ENCODE measurements at places on chromosomes 5 and 9. TPM values are rescaled to one million over a fixed set of nuclear protein-coding genes. Genes with fewer than 3 reads are reported as not detected.

DNA sequence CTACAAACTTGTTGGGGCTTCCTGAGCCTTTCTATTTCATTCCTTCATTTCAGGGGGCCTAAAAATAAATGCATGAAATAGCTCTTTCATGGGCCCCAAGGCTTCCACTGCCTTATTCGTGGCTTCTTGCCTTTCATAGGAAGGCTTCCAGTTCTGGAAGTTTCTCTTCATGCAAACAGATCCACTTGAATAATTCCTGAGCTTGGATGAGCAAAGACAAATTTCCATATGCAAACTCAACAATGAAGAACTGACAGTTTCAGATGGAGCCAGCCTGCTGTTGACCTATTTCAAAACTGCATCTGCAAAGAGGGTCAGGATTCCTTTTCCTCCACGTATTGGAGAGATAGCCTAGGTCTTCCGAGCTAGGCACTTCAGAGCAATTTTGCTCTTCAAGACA is 142.1 kb downstream of the MLLT3 start:
- H3K4me1 ChIP-seq, result peaks cover 35% of the 10 kb centered on the region
- DNase-seq, result no peak
- H3K27ac ChIP-seq, result no peak overlapping the region
- H3K27me3 ChIP-seq, result no peaks in the 10 kb centered on the region

DNA sequence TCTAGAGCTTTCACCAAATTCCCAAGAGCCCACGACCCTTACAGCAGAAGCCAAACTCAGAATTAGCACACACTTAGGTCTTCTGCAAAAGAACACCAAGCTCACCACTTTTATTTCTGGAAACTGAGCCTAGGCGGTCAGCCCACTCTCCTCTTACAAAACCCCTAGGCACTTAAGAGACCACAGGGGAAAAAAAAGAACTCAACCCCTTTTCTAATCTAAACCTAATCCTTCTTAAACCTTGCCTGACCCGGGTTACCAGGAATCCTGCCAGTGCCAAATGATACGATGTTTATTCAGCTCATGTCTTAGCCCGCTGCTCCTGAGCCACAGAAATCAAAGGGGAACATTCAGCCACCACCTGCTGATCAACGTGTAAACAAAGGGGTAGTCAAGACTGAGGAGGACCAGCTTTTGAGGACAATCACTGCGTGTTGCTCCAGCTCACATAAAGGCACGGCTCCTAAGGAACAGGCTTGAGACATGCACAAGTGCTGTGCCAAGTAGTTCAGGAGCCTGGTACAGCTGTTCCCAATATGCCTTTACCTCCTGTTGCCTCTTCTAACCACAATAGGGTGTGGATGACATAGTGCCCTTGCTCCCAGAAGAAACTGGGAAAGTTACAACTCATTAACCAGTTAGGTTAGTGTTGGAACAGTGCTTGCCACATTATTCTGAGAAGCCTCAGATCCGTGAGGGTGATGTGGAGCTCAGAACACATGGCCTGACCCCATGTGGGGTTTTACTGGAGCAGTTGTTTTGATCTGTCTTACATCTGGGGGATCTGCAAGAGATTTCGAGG is 49.3 kb downstream of the ZFAND5 start:
- H3K4me1 ChIP-seq, result peaks cover 38% of the 10 kb centered on the region
- H3K27ac ChIP-seq, result peak overlapping the region; percentile 77
- H3K4me3 ChIP-seq, result peak overlapping the region; percentile 26

DNA sequence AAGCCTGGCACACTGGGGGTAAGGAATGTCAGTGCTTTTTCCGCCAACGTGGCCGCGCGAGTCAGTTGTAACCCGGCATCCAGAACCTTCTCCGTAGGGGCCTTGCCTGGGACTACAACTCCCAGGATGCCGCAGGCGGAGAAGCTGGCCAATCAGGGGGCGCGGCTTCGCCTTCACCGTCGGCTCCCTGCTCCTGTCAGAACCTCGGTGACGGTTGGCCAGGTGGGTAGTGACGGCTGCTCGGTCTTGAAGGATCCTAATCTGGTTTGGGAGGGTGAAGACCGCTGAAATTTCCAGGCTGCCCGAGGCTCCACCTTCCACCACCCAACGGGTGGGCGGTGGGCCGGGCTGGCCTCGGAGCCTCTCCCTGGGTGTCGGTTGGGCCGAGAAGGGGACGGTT is at the start of gene C5orf58:
Gene C5orf58, plus strand, starts transcription at position 200 of the 400 bp plus-strand sequence. CDS start 1,992 bp downstream, outside the sequence.
- no peaks in the 10 kb centered on the region for H3K27me3 ChIP-seq
- no peak within 1 kb of the TSS for H3K4me3 ChIP-seq
- no peaks in the 10 kb centered on the region for H3K36me3 ChIP-seq
- H3K27ac ChIP-seq, result no peak within 1 kb of the TSS

- no peak for DNase-seq
- no peaks in the 10 kb centered on the region for H3K27me3 ChIP-seq
- no peak overlapping the region for H3K4me3 ChIP-seq
Observed at GRCh38 chr5:151056379-151057325, 24.2 kb downstream of the TNIP1 start.

GRCh38 chr5:112419986-112420864 is 1.1 kb upstream of the EPB41L4A start:
- H3K4me3 ChIP-seq, result peak overlapping the region; percentile 80
- no peaks in the 10 kb centered on the region for H3K36me3 ChIP-seq
- peaks cover 10% of the 10 kb centered on the region for H3K4me1 ChIP-seq
- peaks cover 4% of the 10 kb centered on the region for H3K27me3 ChIP-seq
- peak overlapping the region; percentile 70 for H3K27ac ChIP-seq

GRCh38 chr5:179916523-179916922 is 8.8 kb upstream of the TBC1D9B start:
- no peaks in the 10 kb centered on the region for H3K27me3 ChIP-seq
- no peaks in the 10 kb centered on the region for H3K4me1 ChIP-seq
- DNase-seq, result no peak
- H3K4me3 ChIP-seq, result no peak overlapping the region

GRCh38 chr9:131747352-131747751 is 7.5 kb upstream of the RAPGEF1 start:
- no peaks in the 10 kb centered on the region for H3K4me1 ChIP-seq
- no peaks in the 10 kb centered on the region for H3K36me3 ChIP-seq
- DNase-seq, result no peak
- no peaks in the 10 kb centered on the region for H3K27me3 ChIP-seq

DNA sequence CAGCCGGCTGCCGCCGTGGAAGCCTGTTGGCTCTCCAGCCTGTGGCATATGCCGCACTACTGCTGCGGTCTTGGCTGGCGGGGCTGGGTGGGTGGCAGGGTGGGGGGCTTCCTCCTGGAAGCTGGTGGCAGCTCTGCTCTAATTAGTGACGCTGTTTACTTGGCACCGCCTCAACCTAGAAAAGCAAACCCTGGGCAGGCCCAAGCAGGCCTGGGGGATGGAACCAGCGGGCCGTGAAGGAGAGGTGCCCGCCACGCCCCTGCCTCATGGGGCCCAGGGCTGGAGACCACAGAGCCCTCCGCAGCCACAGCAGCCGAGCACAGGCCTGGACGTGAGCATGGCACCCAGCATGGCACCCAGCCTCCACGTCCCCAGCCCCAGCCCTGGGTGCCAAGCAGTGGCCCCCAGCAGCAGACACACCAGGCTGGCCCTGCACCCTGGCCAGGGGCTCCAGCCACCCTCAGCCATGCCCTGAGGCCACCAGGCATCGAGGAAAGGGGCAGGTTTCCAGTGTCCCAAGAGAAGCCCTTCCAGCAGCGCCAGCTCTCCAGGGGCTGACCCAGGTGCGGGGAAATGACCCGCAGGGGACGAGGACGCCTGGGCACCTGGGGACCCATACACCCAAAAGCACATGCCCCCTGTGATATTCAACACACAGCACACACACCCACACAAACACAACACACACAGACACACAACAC is 5.4 kb upstream of the CCDC187 start:
- no peak for DNase-seq
- H3K36me3 ChIP-seq, result no peaks in the 10 kb centered on the region
- H3K27ac ChIP-seq, result no peak overlapping the region
- H3K4me1 ChIP-seq, result no peaks in the 10 kb centered on the region

DNA sequence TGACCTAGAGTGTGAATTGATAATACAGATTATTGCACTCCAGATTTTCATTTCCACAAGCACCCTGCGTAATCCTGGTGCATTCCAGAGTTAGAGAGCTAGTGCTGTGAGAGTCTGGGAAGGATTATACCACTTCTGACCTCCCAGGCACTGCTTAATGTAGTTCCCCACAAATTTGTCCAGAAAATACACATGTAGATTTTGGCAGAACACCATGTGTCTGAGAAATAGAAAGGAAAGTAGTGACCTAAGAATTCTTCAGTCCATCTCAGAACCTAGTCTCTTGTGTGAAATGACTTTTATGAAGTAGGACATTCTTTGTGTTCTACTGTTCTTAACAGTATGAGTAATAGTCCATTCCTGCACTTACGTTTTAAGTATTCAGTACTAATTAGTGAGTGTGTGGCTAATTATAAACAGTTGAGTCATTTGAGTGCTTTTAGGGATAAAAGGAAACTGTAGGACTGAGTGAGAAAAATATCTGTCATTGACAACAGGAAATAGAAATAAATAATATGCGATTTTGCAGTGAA is 27.8 kb upstream of the PTPDC1 start:
- H3K4me3 ChIP-seq, result no peak overlapping the region
- H3K4me1 ChIP-seq, result no peaks in the 10 kb centered on the region
- H3K36me3 ChIP-seq, result no peaks in the 10 kb centered on the region
- no peaks in the 10 kb centered on the region for H3K27me3 ChIP-seq
- peak overlapping the region; percentile 46 for H3K27ac ChIP-seq
- no peak for DNase-seq

- H3K4me1 ChIP-seq, result no peaks in the 10 kb centered on the region
- no peak overlapping the region for H3K27ac ChIP-seq
- DNase-seq, result no peak
Observed at GRCh38 chr9:112080831-112081542, 94.1 kb downstream of the SUSD1 start.

- no peaks in the 10 kb centered on the region for H3K36me3 ChIP-seq
- no peaks in the 10 kb centered on the region for H3K27me3 ChIP-seq
Observed at GRCh38 chr5:137398154-137398553, 101.0 kb downstream of the SPOCK1 start.

- no peaks in the 10 kb centered on the region for H3K27me3 ChIP-seq
- no peak for DNase-seq
- H3K36me3 ChIP-seq, result no peaks in the 10 kb centered on the region
Observed at GRCh38 chr5:97192580-97193354, 9.7 kb upstream of the RIOK2 start.

DNA sequence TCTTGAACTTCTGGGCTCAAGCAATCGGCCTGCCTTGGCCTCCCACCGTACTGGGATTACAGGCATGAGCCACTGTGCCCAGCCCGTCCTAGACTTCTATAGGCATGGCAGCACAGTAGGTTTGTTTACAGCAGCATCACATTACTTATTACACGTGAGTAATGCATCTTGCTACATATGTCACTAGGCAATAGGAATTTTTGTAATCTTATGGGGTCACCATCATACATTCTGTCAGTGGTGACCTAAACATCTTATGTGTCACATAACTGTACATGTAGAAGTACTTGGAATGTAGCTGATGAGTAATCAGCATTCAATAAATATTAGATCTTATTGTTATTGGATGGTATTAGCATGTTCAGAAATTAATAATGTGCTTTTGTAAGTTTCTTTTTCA is 22.9 kb upstream of the ABCA1 start:
- H3K36me3 ChIP-seq, result no peaks in the 10 kb centered on the region
- no peak for DNase-seq
- H3K4me1 ChIP-seq, result no peaks in the 10 kb centered on the region

DNA sequence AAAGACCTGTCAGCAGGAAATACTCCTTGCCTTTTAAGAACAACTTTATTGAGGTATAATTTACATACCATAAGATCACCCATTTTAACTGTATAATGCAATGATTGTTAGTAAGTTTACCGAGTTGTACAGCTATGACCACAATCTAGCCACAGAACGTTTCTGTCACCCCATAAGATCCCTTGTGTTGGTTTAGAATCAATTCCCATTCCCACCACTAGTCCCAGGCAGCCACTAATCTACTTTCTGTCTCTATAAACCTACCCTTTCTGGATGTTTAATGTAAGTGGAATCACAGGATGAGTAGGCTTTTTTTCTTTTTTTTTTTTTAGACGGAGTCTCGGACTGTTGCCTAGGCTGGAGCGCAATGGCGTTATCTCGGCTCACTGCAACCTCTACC is 4.4 kb downstream of the GPR107 start:
- no peak overlapping the region for H3K4me3 ChIP-seq
- H3K27ac ChIP-seq, result no peak overlapping the region
- H3K27me3 ChIP-seq, result no peaks in the 10 kb centered on the region

DNA sequence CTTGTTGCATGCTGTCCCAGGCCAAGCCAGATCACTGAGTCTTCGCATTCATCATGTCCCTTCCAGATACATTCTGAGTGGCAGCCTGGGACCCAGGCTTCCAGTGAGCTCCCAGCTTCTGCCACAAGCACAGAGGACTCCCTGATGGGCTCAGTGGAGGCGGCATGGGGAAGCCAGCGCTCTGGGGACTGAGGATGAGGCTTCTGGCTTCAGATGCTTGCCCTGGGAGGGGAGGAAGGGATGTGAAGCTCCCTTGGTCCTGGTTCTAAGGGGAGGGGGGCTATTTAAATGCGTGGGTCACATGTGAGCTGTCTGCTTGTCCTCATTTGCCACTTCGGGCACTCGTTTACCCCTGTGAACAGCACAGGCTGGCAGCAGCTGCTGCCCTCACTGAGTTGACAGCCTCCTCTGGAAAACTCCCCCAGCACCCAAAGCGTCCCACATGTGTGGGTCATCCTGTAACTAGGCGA is 174.0 kb downstream of the NR3C1 start:
- no peaks in the 10 kb centered on the region for H3K36me3 ChIP-seq
- no peak overlapping the region for H3K4me3 ChIP-seq
- H3K27ac ChIP-seq, result no peak overlapping the region
- DNase-seq, result peak; percentile 38
- H3K4me1 ChIP-seq, result no peaks in the 10 kb centered on the region

GRCh38 chr5:42828671-42829070 is 17.0 kb upstream of the SELENOP start:
- no peaks in the 10 kb centered on the region for H3K36me3 ChIP-seq
- H3K27me3 ChIP-seq, result no peaks in the 10 kb centered on the region
- DNase-seq, result no peak
- peaks cover 17% of the 10 kb centered on the region for H3K4me1 ChIP-seq

C9 gene
- total RNA-seq, result not detected

RCL1 gene
- 21.0 TPM for total RNA-seq

PCDHB3 gene
- 1.8 TPM for total RNA-seq

BTNL8 gene
- total RNA-seq, result not detected

HSPB3 gene
- 17.4 TPM for total RNA-seq

SLC34A3 gene
- total RNA-seq, result not detected

SLC28A3 gene
- not detected for total RNA-seq

TLE1 gene
- 54.4 TPM for total RNA-seq

PCDHB9 gene
- total RNA-seq, result 5.8 TPM

TICAM2 gene
- total RNA-seq, result 3.6 TPM

BAAT gene
- not detected for total RNA-seq

CDKN2A gene
- total RNA-seq, result 4.2 TPM

All from sigmoid colon (tissue), 7 donors.